ENCODE measurements at places on chromosomes 5 and 9.
A peak's percentile ranks its signal among the peaks of the same experiment; 100 is the strongest.

DNA sequence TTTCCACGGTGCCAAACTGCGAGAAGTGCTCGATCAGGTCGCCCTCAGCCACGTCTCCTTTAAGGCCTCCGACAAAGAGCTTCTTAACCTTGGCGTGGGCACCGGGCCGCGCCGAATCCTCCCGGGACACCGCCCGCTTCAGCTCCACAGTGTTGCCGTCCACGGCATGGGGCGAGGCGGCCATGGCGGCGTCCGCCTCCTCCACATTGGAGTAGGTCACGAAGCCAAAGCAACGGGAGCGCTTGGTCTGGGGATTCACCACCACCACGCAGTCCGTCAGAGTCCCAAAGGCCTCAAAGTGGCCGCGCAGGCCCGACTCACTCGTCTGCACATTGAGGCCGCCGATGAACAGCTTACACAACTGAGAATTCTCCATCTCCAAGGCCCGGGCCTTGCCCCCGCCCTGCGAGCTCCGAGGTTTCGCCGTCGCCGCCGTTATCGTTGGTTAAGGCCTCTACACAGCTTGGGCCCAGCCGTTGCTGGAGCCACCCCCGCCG, 424 bp downstream of the HNRNPA0 start:
- DNase-seq: peak; percentile 36

DNA sequence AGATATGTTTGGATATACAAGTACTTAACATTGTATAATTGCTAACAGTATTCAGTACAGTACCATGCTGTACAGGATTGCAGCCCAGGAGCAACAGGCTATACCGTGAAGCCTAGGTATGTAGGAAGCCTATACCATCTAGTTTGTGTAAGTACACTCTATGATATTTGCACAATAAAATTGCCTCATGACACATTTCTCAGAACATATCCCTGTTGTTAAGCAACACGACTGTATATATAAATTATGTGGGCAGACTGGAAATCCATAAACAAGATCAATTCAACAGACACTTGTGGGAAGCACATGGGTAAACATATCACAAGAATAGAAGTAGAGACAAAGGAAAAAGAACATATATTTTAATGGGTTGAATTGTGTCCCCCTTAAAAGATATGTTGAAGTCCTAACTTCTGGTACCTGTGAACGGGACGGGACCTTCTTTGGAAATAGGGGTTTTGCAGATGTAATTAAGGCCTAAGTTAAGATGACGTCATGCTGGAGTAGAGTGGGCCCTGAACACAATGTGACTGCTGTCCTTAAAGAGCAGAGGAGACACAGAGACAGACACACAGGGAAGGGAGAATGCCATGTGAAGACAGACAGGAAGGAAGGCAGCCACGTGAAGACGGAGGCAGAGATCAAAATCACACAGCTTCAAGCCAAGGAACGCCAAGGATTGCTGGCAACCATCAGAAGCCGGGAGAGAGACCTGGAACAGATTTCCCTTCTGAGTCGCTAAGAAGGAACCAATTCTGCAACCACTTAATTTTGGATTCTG, 76.3 kb downstream of the SCAI start:
- no peak for DNase-seq

DNA sequence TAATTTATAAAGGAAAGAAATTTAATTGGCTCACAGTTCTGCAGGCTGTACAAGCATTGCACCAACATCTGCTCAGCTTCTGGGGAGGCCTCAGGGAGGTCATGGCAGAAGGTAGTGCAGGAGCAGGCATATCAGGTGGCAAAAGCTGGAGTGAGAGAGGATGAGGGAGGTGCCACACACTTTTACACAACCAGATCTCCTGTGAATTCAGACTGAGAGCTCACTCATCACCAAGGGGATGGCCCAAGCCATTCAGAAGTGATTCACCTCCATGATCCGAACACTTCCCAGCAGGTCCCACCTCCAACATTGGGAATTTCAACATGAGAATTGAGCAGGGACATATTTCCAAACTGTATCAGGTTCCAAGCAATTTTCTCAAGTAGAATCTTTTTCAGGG, 84.7 kb upstream of the BRINP1 start:
- no peak for DNase-seq

GRCh38 chr5:35598707-35599370, 18.8 kb upstream of the SPEF2 start:
- DNase-seq: no peak

- DNase-seq: no peak
These were observed 103.1 kb upstream of the CLINT1 start for GRCh38 chr5:157961896-157962590.

DNA sequence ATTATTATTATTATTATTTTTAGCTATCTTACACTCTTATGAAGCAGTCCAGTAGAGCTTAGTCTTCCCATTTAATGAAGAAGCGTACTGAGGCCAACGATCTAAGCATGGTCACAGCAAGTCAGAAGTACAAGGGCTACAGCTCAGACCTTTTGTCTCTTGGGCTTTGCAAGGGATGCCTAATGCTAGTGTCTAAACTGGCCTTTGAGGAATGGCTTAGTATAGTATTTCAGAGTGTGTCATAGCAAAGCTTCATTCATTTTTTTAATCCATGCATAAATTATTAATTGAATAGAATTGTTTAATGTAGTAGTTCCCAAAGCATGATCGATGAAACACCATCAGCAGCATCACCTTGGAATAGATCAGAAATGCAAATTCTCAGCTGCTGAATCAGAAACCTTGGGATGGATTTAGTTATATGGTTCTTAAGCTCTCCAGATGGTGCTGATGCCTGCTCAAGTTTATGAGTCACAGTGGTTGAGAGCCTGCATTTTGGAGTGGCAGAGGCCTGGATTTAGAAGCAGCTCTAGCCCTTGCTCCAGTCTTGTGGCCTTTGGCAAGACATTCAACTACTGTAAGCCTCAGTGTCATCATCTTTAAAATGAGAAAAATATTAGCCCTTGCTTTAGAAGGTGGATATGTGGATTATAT, 6.1 kb downstream of the IL12B start:
- no peak for DNase-seq

- DNase-seq: no peak
These were observed 328.6 kb downstream of the ENC1 start for GRCh38 chr5:74311961-74312360.

DNA sequence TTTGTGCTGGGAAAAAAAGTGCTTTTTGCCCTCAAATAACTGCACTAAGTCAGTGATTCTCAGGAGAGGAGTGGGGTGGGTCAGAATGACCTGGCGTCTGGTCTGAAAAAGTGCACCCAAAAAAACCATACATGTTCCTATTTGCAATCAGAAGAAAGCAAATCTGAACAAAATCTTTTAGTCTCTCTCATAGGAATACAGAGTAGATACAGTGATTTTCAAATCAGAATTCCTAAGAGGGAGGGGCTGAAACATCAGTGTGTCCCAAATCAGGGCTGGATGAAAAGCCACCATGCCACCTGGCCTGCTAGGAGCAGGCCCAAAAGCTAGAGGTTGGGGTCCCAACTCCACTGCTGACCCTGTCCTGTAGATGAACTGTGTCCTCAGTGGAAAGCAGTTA, 66.8 kb downstream of the RAPGEF1 start:
- DNase-seq: no peak

- no peak for DNase-seq
These were observed 160.2 kb downstream of the SH3GL2 start for GRCh38 chr9:17739022-17739421.

- peak; percentile 49 for DNase-seq
These were observed 31.8 kb upstream of the FABP6 start for GRCh38 chr5:160197341-160198144.

DNA sequence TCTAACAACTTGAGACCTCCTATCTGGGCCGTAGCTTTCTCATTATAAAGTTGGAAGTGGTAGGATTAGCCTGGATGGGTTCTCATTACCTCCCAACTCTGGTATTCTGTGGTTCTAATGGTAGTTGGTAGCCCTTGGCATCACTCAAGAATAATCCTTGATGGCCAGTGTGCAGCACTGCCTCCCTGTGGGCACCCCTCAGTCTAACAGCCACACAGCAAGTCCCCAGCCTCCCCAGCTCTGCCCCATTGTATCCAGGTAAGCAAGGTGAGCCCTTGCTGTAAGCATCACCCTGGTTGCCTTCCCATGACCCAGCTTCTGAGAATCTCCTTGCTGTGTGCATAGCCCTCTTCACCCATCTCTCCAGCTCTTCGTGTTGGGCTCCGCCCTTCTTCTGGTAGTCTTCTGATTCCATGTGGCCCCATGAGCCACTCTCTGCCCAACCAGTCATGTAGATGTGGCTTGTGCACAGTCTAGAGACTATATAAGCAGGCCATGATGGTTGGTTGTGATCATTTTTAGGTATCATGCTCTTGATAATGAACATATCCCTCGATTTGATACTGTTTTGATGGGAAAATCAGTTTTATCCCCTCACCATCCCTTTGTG, 57.6 kb upstream of the GRHPR start:
- no peak for DNase-seq

GRCh38 chr9:114037961-114038723, 40.0 kb downstream of the AMBP start:
- peak; percentile 89 for DNase-seq

DNA sequence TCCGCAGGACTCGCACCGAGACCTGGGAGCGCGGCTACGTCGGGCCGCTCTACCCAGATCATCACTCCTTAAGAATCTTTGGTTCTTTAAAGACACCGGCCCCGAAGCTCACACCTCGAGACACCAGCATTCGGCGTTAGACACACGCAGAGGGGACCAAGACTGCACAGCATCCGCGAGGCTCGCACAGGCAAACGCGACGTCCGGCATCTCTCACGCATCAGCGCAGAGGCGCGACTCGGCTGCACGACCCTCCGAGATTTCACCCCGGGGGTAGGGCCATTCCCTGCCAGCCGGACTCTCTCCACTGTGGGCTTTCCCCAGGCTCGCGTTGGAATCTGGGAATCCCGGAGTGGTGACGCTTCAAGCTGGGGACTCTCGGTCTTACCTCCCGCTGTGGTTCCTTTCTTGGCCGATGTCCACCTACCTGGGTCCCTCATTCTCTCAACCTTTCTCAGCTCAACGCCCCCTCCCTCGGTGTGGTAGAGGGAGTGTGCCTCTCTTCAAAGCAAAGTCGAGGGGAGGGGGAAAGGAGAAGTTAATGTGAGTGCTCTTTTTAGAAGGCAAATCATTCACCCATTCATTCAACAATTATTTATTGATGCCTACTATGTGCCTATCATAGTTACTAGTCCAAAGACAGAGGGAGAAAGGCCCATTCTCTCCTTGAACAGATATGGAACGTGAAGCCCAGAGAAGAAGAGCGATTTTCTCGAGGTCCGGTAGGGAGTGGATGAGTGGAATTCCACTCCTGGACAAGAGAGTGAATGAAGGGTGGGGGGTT, 1.3 kb upstream of the HAND1 start:
- no peak for DNase-seq
